SK-MEL-5 (cell line): ENCODE measurements at places on chromosomes 4 and X. TPM values are rescaled to one million over a fixed set of nuclear protein-coding genes. Genes with fewer than 3 reads are reported as not detected.
A peak's percentile ranks its signal among the peaks of the same experiment; 100 is the strongest.

GRCh38 chr4:42750856-42751255, 94.0 kb upstream of the ATP8A1 start:
- no peak for DNase-seq

DNA sequence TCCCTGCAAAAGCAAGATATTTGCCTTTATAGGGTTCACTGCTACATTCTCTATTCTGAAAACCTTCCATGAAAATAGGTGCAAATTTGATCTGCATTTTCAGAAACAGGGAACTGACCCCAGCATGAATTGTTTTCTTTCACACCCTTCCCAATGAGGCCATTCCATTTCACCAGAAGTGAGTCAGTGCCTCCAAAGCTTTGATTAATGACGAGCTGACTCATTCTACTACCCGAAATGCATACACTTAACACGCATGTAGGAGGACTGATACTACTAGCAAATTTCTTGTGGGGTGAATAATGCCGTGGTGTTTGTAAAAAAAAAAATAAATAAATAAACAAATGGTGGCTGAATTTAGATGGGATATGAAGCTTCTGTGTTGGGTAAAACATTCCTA, 146.9 kb upstream of the FGF13 start:
- no peak for DNase-seq

GRCh38 chr4:52106191-52106590, 55.1 kb downstream of the SPATA18 start:
- no peak for DNase-seq

GRCh38 chr4:1091561-1091995, 21.8 kb downstream of the RNF212 start:
- no peak for DNase-seq

DNA sequence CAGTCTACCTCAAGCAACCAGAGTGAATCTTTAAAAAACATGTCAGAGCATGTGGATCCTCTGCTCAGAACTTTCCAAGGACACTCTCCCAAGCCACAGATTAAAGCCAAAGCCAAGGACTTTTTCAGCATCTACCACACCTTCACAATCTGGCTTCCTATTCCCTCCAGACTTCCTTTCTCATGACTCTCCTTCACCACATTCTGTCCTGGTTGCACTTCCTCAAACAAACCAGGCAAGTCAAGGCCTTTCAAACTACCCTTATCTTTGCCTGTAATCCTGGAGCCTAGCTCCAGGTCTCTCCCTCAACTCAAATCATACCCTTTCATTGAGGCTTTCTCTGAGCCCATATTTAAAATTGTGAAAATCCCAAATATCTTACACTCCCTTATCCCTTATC, 191.6 kb upstream of the GALNTL6 start:
- no peak for DNase-seq

- DNase-seq, result peak; percentile 42
Measured at GRCh38 chr4:173014113-173014558, 154.5 kb upstream of the GALNT7 start.

DNA sequence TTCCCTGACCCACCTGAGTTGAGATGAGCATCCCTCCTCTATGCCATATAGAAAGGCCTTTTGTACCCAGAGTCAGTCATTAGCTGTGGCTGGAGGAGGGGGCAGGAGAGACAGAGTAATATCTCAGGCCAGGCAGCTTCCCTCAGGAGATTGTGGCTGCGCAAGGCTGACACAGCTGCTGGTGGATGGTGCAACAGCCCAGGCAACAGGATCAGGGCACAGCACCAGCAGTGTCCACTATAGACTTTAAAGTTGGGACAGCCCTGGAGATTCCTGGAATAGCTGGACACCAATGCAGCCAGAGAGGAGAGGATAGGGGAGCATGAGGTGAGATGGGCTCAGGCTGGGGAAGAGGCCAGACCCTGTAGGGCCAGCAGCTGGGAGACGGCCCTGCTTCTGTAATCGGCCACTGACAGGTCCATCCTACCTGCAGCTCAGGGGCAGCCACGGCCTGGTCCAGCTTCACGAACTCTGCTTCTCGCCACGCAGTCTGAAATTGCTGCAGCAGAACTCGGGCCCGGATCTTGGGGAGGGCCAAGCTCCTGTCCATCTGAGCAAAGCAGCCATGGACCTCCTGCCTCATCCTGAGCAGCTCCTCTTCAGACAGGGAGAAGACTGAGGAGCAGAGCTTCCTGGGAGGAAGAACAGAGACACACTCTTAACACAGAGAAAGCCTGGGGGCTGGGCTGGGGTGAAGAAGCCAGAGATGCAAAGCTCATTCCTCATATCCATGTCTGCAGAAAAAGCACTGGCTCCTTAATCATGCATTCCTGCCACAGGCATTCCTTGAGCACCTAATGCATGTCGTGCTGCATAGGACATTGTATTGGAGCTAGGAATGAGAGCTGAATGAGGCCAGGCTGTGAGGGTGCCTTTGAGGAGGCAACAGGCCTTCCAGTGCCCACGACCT, 90.1 kb downstream of the EVC2 start:
- no peak for DNase-seq

DNA sequence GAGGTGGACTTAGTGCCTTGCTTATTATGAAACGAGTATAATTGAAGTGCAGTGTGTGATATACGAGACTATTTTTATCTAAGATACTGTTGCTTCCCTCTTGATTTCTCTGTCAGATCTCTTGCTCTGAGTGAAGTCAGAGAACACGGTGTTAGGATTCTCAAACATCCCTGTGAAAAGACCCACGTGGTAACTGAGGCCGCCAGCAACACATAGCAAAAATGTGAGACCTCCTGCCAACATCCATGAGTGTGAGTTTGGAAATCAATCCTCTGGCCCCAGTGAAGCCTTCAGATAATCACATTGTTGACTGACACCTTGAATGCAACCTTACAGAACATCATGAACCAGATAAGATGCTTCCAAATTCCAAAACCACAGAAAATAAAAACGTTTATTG, 954.4 kb downstream of the FAT4 start:
- DNase-seq, result no peak

GRCh38 chr4:185283723-185284122, 74.3 kb downstream of the SNX25 start:
- DNase-seq, result no peak

- no peak for DNase-seq
Measured at GRCh38 chrX:137567682-137568232, 1.8 kb downstream of the ZIC3 start.

DNA sequence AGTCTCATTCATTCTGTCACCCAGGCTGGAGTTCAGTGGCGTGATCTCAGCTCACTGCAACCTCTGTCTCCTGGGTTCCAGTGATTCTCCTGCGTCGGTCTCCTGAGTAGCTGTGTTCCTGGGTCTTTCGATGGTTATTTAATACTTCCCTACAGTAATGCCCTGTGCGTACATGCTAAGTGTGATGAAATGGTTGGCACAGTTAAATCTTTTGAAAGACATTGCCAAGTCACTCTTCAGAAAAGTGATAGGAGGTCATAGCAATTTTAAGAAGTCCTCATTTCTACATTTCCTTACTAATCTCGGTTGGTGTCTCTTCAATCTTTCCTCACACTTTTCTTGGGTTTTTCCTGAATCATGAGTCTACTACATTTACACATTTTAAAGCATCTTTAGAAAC, 14.4 kb downstream of the HTT-AS start:
- no peak for DNase-seq

GRCh38 chr4:169133932-169134331, 123.9 kb upstream of the CBR4 start:
- peak; percentile 95 for DNase-seq

GRCh38 chrX:7235071-7235470, 87.1 kb upstream of the PUDP start:
- DNase-seq, result no peak

- DNase-seq, result peak; percentile 74
Measured at GRCh38 chrX:37896511-37896890, 49.1 kb upstream of the DYNLT3 start.

GRCh38 chrX:44474410-44474809, 68.2 kb downstream of the FUNDC1 start:
- no peak for DNase-seq

GRCh38 chr4:67393007-67393406, 152.3 kb downstream of the CENPC start:
- no peak for DNase-seq

DNA sequence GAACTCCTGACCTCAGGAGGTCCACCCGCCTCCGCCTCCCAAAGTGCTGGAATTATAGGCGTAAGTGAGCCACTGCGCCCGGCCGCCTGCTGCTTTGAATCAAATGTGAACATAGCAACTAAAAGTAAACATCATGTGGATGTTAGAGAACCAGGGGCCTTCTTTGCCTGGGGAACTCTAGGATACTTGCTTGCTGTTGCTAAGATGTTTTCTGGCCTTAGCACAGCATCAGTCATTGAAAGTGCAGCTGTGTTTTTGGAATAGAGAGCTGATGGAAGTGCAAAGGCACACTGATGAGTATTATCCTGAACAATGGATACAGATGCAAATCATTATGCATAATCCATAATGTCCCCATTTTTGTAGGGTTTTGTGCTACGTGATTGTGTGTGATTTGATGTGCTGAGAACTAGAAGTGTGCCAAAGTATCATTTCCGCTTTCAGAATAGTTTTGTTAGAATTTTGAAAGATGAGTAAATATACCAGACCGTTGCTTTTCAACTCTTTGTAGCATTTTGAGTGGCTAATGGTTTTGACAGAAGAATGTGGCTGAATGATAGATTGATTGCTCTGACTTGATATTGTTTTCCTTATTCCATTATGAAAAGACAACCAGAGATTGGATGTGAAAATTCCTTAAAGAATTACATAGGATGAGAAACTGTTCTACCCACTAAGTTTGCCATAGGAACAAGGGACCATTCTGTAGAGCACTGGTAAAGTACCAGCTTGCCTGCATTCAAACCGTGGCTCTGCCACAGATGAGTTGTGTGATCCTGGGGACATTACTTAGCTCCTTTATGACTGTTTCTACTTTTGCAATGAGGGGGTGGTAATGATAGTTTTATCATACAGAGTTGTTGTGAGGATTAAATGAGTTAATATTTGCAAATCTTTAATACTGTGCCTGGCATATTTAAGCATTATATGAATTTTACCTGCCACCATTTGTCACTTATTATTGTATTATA, 74.7 kb downstream of the REPS2 start:
- DNase-seq, result no peak

- no peak for DNase-seq
Measured at GRCh38 chr4:144820728-144821085, 174.8 kb downstream of the HHIP start.

- no peak for DNase-seq
Measured at GRCh38 chr4:149306537-149306936, 509.1 kb downstream of the IQCM start.

Gene TRIM61
- total RNA-seq, result not detected in 2 replicates

Gene MSANTD1
- total RNA-seq, result 0.11 TPM in 1 of 2 replicates, not detected in the other

Gene SLC6A8
- total RNA-seq, result 44.7 and 48.1 TPM in 2 replicates

Gene ETDA
- not detected in 2 replicates for total RNA-seq

Gene MAGEC1
- 2.7 and 3.6 TPM in 2 replicates for total RNA-seq

Gene SLC25A31
- not detected in 2 replicates for total RNA-seq

Gene CT45A3
- total RNA-seq, result 54.6 and 61.6 TPM in 2 replicates

Gene ZFP92
- 0.53 and 0.56 TPM in 2 replicates for total RNA-seq

Gene BMP15
- not detected in 2 replicates for total RNA-seq
